Colonic mucosa (tissue), 4 donors: ENCODE measurements at places on chromosomes 1 and 21. TPM values are rescaled to one million over a fixed set of nuclear protein-coding genes. Genes with fewer than 3 reads are reported as not detected.
A peak's percentile ranks its signal among the peaks of the same experiment; 100 is the strongest.

DNA sequence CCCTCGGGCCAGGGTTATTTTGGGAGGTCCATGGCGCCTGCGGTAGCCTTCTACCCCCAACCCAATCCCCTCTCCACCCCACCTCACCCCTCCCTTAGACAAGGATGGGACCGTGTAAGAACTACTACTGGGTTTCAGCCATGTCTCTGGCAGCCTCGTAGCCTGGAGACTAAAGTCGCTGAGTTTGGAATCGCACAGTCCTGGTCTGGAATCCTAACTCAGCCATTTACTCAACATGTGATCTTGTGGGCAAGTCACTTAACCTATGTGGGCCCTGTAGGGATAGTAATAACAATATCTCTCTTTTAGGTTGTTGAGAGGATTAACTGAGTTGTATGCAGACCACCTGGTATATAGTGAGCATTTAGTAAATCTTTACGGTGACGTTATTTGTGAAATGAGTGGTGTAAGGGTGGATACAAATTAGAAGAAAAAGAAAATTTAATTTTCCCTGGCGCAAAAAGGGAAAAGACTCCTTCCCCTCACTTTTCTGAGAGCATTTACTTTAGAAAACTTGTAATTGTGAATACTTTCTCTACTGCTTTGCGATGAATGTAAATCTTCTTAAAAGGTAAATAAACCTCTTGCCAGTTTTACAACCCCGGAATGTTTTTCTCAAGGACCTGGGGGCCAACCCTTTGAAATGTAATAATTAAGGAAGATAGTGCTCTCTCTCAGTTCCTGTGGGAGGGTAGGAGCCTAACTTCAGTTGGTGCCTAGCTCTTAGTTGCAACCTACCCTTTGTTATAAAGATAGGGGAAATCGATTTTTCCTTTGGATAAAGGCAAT, 615 bp upstream of the MRPS15 start:
- H3K4me3 ChIP-seq, result peak overlapping the region; percentile 93
- peak overlapping the region; percentile 71 for H3K27ac ChIP-seq
- peaks cover 7% of the 10 kb centered on the region for H3K4me1 ChIP-seq
- H3K27me3 ChIP-seq, result no peaks in the 10 kb centered on the region

- H3K27ac ChIP-seq, result no peak overlapping the region
- no peak for DNase-seq
- no peaks in the 10 kb centered on the region for H3K36me3 ChIP-seq
- no peaks in the 10 kb centered on the region for H3K27me3 ChIP-seq
- no peaks in the 10 kb centered on the region for H3K4me1 ChIP-seq
- H3K4me3 ChIP-seq, result no peak overlapping the region
Measured at GRCh38 chr1:44849575-44850132, 6.6 kb upstream of the PTCH2 start.

DNA sequence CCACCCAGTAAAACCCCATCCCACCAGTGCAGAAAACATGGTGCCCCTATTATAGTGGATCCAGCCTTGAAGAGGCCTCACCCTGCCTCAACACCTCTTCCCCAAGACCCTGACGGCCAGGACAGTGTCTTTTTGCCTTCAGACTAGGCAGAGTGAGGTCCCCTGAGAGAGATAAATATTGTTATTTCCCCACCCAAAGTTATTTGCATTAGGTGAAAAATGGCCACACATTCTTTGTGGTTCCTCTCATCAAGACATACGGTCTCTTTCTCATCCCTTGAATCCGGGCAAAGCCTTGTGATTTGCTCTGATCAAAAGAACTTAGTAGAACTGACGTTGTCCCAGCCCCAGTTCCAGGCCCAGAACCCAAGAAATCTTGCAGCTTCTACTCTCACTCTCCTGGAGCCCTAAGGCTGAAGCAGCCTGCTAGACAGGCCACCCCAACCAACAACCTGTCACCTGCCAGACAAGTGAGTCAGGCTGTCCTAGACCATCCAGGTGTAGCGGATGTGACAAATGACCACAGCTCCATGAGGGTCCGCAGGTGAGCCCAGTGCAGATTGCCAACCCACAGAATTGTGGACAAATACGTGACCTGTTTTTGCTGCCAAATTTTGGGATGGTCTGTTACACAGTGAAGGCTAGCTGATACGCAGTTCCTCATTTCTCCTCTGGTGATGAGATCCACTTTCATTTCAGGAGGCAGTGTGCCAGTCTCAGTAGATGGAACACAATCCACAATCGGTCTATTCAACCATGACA, 8.1 kb upstream of the SSU72 start:
- H3K27ac ChIP-seq, result no peak overlapping the region
- no peaks in the 10 kb centered on the region for H3K27me3 ChIP-seq
- no peak overlapping the region for H3K4me3 ChIP-seq
- H3K36me3 ChIP-seq, result no peaks in the 10 kb centered on the region
- no peak for DNase-seq
- no peaks in the 10 kb centered on the region for H3K4me1 ChIP-seq

The GPR153 gene
- total RNA-seq, result 21.0 TPM

DNA sequence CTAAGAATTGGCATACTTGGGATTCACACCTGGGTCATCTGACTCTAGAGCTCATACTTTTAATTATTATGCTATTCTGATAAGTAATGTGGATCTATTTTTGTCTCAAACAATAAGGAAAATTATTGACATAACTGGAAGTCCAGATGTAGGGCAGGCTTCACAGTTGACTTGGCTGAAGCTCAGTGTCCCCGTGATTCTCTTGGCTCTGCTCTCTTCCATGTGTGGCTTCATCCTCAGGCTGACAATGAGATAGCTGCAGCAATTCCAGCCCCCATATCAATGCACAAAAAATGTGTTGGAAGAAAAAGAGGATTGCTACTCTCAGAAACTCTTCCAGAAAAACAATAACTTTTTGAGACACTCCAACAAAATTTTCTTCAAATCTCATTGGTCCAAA, 23.8 kb downstream of the HSD11B1 start:
- H3K4me1 ChIP-seq, result no peaks in the 10 kb centered on the region
- H3K27me3 ChIP-seq, result no peaks in the 10 kb centered on the region
- DNase-seq, result no peak
- no peaks in the 10 kb centered on the region for H3K36me3 ChIP-seq

DNA sequence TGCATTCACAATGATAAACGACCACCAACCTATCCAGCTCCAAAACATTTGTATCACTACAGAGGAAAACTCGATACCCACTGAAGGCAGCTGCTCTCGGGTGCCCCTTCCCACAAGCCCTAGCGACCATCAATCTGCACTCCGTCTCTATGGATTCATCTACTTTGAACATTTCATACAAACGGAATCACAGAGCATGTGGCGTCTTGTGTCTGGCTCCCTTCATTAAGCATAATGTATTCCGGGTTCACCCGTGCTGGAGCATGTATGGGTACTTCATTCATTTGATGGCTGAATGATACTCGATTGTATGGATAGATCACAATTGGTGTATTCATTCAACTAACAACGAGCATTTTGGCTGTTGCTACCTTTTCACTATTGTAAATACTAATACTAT, 340.2 kb downstream of the SMYD3 start:
- no peaks in the 10 kb centered on the region for H3K4me1 ChIP-seq
- H3K36me3 ChIP-seq, result no peaks in the 10 kb centered on the region
- H3K27ac ChIP-seq, result no peak overlapping the region

- H3K27me3 ChIP-seq, result no peaks in the 10 kb centered on the region
- no peaks in the 10 kb centered on the region for H3K36me3 ChIP-seq
- H3K4me1 ChIP-seq, result no peaks in the 10 kb centered on the region
Measured at GRCh38 chr1:28822799-28823198, 10.8 kb downstream of the OPRD1 start.

GRCh38 chr1:216464489-216464888, 41.2 kb upstream of the USH2A start:
- H3K27ac ChIP-seq, result no peak overlapping the region
- no peak overlapping the region for H3K4me3 ChIP-seq
- H3K36me3 ChIP-seq, result no peaks in the 10 kb centered on the region
- no peaks in the 10 kb centered on the region for H3K4me1 ChIP-seq
- H3K27me3 ChIP-seq, result no peaks in the 10 kb centered on the region
- DNase-seq, result no peak

DNA sequence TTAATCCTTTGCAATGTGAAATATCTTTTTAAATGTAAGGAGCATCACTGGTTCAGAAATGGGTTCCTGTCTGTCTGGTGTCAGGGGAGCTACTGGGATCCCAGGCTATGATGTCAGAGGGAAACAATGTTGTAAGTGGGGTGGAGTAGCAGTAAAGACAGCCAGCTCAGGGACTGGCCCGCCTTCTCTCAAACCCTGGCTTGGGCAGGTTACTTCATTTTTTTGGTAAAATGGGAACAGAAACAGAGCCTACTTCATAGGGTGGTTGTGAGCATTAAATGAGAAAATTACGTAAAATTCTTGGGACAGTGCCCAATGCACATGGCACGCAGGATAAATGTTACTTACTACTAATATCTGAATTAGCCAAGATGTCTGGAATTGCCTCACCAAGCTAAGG, 30.7 kb upstream of the IL20 start:
- no peaks in the 10 kb centered on the region for H3K36me3 ChIP-seq
- H3K27ac ChIP-seq, result no peak overlapping the region
- H3K4me1 ChIP-seq, result no peaks in the 10 kb centered on the region
- H3K27me3 ChIP-seq, result no peaks in the 10 kb centered on the region
- no peak for DNase-seq

- peaks cover 10% of the 10 kb centered on the region for H3K36me3 ChIP-seq
- no peak overlapping the region for H3K27ac ChIP-seq
- peak; percentile 29 for DNase-seq
- H3K4me3 ChIP-seq, result no peak overlapping the region
- H3K27me3 ChIP-seq, result no peaks in the 10 kb centered on the region
- H3K4me1 ChIP-seq, result no peaks in the 10 kb centered on the region
Measured at GRCh38 chr1:222654849-222655248, 37.0 kb downstream of the MIA3 start.

- no peaks in the 10 kb centered on the region for H3K27me3 ChIP-seq
- H3K4me1 ChIP-seq, result no peaks in the 10 kb centered on the region
- no peaks in the 10 kb centered on the region for H3K36me3 ChIP-seq
- DNase-seq, result no peak
- no peak overlapping the region for H3K27ac ChIP-seq
Measured at GRCh38 chr1:163794551-163794950, 472.8 kb downstream of the NUF2 start.

DNA sequence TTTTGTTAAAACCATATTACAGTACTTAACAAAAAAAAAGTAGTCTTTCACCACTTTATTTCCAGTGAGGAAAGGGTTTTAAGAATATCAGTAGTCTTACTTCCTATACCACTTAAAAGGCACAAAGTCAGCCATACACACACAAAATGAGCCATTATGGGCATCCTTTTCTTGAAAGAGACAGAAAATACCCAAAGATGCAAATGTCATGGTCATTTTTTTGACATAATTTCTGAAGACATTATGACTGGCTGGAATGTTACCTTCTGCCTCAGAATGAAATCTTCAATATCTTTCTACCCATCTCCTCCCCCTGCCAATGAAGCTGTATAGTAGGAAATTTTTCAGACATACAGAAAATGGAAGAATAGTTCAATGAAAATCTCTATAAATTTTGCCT, 237.7 kb downstream of the SLC45A1 start:
- H3K4me1 ChIP-seq, result no peaks in the 10 kb centered on the region
- H3K27me3 ChIP-seq, result no peaks in the 10 kb centered on the region
- no peaks in the 10 kb centered on the region for H3K36me3 ChIP-seq
- no peak overlapping the region for H3K27ac ChIP-seq
- DNase-seq, result no peak
- no peak overlapping the region for H3K4me3 ChIP-seq

The LCA5L gene
- 0.98 TPM for total RNA-seq

The FAM72A gene
- 1.7 TPM for total RNA-seq

- no peaks in the 10 kb centered on the region for H3K27me3 ChIP-seq
- no peaks in the 10 kb centered on the region for H3K36me3 ChIP-seq
- DNase-seq, result peak; percentile 48
- no peak overlapping the region for H3K27ac ChIP-seq
- H3K4me1 ChIP-seq, result no peaks in the 10 kb centered on the region
- no peak overlapping the region for H3K4me3 ChIP-seq
Measured at GRCh38 chr1:236608930-236609726, 4.8 kb upstream of the HEATR1 start.

- DNase-seq, result no peak
- H3K4me3 ChIP-seq, result no peak overlapping the region
- no peaks in the 10 kb centered on the region for H3K36me3 ChIP-seq
- peaks cover 8% of the 10 kb centered on the region for H3K4me1 ChIP-seq
Measured at GRCh38 chr1:155185783-155186066, 12.1 kb downstream of the TRIM46 start.

The C1orf146 gene
- total RNA-seq, result not detected

GRCh38 chr21:43338951-43339350, 88.0 kb downstream of the SIK1 start:
- H3K27me3 ChIP-seq, result no peaks in the 10 kb centered on the region
- no peak overlapping the region for H3K27ac ChIP-seq
- H3K36me3 ChIP-seq, result no peaks in the 10 kb centered on the region
- DNase-seq, result no peak

GRCh38 chr1:218259800-218260199, 25.3 kb upstream of the RRP15 start:
- no peaks in the 10 kb centered on the region for H3K36me3 ChIP-seq
- H3K27ac ChIP-seq, result no peak overlapping the region
- no peaks in the 10 kb centered on the region for H3K27me3 ChIP-seq
- no peak overlapping the region for H3K4me3 ChIP-seq

- H3K4me3 ChIP-seq, result no peak overlapping the region
- no peaks in the 10 kb centered on the region for H3K4me1 ChIP-seq
- DNase-seq, result peak; percentile 75
Measured at GRCh38 chr1:116853680-116854402, 55.9 kb upstream of the PTGFRN start.

The SAMD11 gene
- total RNA-seq, result 4.2 TPM

DNA sequence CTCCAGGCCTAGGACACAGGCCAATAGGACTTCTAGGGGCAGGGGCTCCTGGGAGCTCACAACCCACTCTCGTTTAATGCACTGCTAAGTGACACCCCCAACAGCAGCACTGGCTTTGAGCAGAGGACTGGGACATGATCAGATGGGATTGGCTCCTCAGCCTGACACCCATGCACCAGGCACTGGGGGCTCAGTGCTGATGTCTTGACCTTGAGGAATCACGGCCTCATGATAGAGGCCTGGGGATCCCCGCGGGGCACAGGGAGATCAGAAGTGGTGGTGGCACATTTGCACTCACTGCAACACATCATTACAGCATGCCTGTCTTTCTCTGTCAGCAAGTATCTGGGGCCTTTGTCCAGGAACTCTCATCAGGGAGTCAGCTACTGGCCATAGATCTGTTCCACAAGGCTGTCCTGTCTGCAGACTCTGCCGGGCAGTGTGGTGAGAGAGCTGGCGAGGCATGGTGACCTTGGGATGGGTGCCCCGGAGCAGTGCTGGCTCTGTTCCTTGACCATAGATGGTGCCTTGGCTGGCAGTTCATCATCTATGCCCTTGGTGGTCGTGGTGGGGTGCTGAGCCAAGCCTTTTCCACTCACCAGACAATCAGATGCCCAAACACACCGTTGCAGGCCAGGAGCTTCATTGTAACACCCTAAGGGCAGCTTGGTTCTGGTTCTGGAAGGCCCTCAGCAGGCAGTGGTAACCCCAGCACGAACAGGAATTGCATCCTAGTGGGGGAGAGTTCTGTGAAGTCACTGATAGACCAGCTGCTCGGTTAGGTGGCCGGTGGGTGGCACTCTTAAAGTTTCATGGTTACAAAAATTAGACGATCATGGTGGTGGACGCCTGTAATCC, 22.2 kb upstream of the PARP1 start:
- H3K4me1 ChIP-seq, result no peaks in the 10 kb centered on the region
- H3K27ac ChIP-seq, result no peak overlapping the region
- no peaks in the 10 kb centered on the region for H3K36me3 ChIP-seq
- DNase-seq, result no peak
- H3K4me3 ChIP-seq, result no peak overlapping the region

The LRRC3 gene
- total RNA-seq, result 2.0 TPM
